Smooth muscle cell of bladder (primary cell): ENCODE measurements at places on chromosomes 2 and 18. TPM values are rescaled to one million over a fixed set of nuclear protein-coding genes. Genes with fewer than 3 reads are reported as not detected.

Gene PRKAG3
- not detected in 2 replicates for total RNA-seq

Gene GPC1
- total RNA-seq: 52.1 and 57.9 TPM in 2 replicates

Gene CIB4
- not detected in 2 replicates for total RNA-seq

Gene RMC1
- 27.3 and 29.8 TPM in 2 replicates for total RNA-seq

Gene BOLL
- not detected in 2 replicates for total RNA-seq

Gene INO80D
- 4.2 and 4.3 TPM in 2 replicates for total RNA-seq

Gene RGPD5
- 22.0 and 23.9 TPM in 2 replicates for total RNA-seq

Gene KRCC1
- total RNA-seq: 26.3 and 27.5 TPM in 2 replicates

Gene AQP12A
- not detected in 2 replicates for total RNA-seq

Gene RBM43
- 6.1 and 8.8 TPM in 2 replicates for total RNA-seq

Gene C2orf80
- not detected in 2 replicates for total RNA-seq

Gene GALR1
- total RNA-seq: not detected in 2 replicates

Gene GKN2
- not detected in 2 replicates for total RNA-seq

Gene CYTIP
- total RNA-seq: 0.28 TPM in 1 of 2 replicates, not detected in the other

Gene NABP1
- 56.1 and 65.6 TPM in 2 replicates for total RNA-seq

Gene PLEK
- total RNA-seq: 0.14 and 1.1 TPM in 2 replicates

Gene HOXD10
- under 0.01 and 0.18 TPM in 2 replicates for total RNA-seq

Gene MSTN
- 0.09 and 0.14 TPM in 2 replicates for total RNA-seq

Gene GPR35
- total RNA-seq: 0.28 and 0.74 TPM in 2 replicates

Gene EIF4E2
- total RNA-seq: 101 and 137 TPM in 2 replicates

Gene FAM228A
- under 0.01 and 0.18 TPM in 2 replicates for total RNA-seq

Gene CD8B2
- total RNA-seq: not detected in 2 replicates

Gene CDK15
- total RNA-seq: 6.6 and 8.5 TPM in 2 replicates

Gene PLCD4
- 1.8 TPM in 2 replicates for total RNA-seq

Gene PDK1
- 19.3 and 29.3 TPM in 2 replicates for total RNA-seq

Gene SRD5A2
- total RNA-seq: not detected in 2 replicates

Gene AGXT
- 0.14 TPM in 1 of 2 replicates, not detected in the other for total RNA-seq

Gene CAPG
- total RNA-seq: 121 and 128 TPM in 2 replicates

Gene FAM110C
- 0.09 TPM in 1 of 2 replicates, not detected in the other for total RNA-seq

Gene SERPINB3
- total RNA-seq: 0.28 TPM in 1 of 2 replicates, not detected in the other

Gene LYPD6B
- total RNA-seq: 0.18 and 2.0 TPM in 2 replicates
